ENCODE measurements at places on chromosomes 13 and 19. TPM values are rescaled to one million over a fixed set of nuclear protein-coding genes. Genes with fewer than 3 reads are reported as not detected.

Gene ALDH16A1
- total RNA-seq, result 67.8 TPM

Gene ZNF66
- total RNA-seq, result 5.0 TPM

DNA sequence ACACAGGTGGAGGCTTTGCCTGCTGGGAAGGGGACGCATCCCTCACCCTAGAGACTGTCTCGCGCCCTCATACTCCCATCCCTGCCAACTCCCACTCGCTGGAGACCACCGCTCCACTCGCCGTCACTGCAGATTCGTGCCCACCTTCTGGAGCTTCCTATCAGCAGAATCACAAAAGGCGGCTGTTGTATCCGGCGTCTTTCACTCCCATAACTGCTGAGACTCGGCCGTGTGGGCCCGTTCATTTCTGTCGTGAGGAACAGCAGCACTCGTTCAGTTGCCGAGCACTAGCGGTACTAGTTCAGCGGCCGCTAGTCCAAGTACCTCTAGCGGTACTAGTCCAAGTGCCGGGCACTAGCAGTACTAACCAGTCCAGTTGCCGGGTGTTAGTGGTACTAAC is 124.6 kb upstream of the MCF2L start:
- H3K27ac ChIP-seq, result no peak overlapping the region
- no peaks in the 10 kb centered on the region for H3K36me3 ChIP-seq
- no peak for DNase-seq
- H3K27me3 ChIP-seq, result no peaks in the 10 kb centered on the region

Gene IGFL1
- not detected for total RNA-seq

Gene SH2D3A
- 0.44 TPM for total RNA-seq

GRCh38 chr13:24997367-24997967 is 98.5 kb upstream of the PABPC3 start:
- H3K4me3 ChIP-seq, result no peak overlapping the region
- H3K27me3 ChIP-seq, result no peaks in the 10 kb centered on the region
- DNase-seq, result peak; percentile 67
- H3K4me1 ChIP-seq, result no peaks in the 10 kb centered on the region
- H3K27ac ChIP-seq, result no peak overlapping the region
- no peaks in the 10 kb centered on the region for H3K36me3 ChIP-seq

Gene HS6ST3
- total RNA-seq, result 0.21 TPM

DNA sequence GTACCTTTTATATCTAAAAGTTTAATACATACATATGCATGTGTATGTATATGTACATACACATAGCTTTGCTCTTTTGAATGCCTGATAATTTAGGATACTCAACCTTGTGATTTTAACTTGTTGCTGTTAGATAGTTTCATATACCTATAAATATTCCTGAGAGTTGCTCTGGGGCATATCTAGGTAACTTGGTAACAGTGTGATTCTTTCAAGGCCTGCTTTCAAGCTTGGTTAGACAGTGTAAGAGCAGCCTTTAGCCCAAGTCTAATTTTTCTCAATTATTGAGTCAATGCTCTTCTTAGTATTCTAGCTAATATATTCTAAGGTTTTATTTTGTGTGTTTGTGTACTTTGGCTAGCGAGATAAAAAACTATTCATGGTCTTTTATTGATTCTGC is 762.1 kb upstream of the MIR17HG start:
- H3K4me1 ChIP-seq, result no peaks in the 10 kb centered on the region
- no peaks in the 10 kb centered on the region for H3K27me3 ChIP-seq
- no peaks in the 10 kb centered on the region for H3K36me3 ChIP-seq
- no peak overlapping the region for H3K27ac ChIP-seq
- no peak overlapping the region for H3K4me3 ChIP-seq
- DNase-seq, result no peak

DNA sequence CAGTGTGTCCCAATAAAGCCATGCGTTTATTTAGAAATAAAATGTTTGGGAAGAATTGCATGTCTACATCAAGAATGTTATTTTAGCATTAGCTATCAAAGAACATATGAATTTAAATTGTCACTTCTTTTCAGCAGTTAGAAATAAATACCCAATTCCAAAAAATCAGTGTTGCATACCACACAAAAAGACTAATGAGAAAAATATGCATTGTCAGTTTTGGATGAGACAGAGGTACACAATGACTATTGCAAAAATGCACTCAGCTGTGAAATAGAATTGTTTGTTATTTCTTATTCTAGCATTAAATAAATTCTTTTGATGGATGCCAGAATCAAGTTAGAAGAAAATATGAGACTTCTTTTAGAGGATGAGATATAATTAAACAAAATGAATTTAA is 833.9 kb downstream of the SLITRK1 start:
- no peak overlapping the region for H3K27ac ChIP-seq
- H3K4me3 ChIP-seq, result no peak overlapping the region
- no peaks in the 10 kb centered on the region for H3K36me3 ChIP-seq
- H3K4me1 ChIP-seq, result no peaks in the 10 kb centered on the region
- no peaks in the 10 kb centered on the region for H3K27me3 ChIP-seq

DNA sequence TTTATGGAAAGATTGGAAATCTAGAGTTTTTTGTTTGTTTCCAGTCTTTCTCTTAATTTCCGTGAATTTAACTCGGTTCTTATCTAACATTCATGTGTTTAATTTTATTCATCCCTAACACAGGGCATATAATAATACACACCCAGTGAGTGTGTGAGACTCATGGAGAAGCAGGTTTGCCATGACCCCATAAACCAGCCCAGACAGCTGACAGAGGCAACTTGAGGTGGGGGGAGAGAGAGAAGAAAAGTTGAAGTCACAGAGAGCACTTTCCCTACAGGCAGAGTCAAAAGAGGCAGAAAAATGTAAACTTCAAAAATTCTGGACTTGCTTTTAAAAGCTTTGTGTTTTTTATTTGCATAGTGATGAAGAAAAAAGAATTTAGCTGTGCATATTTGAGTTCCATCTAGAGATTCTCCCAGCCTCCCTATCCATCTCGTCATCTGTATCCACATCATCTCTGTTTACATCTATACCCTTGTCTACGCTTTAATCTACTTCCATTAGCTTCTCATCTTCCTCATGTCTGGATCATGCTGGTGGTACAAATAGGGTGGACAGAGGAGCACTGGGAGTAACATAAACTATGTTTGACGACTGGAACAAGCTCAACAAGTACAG is 60.2 kb downstream of the THSD1 start:
- H3K4me3 ChIP-seq, result no peak overlapping the region
- peaks cover 7% of the 10 kb centered on the region for H3K4me1 ChIP-seq
- DNase-seq, result no peak
- no peaks in the 10 kb centered on the region for H3K36me3 ChIP-seq
- no peaks in the 10 kb centered on the region for H3K27me3 ChIP-seq

Gene GNG7
- 5.3 TPM for total RNA-seq

- no peak overlapping the region for H3K27ac ChIP-seq
- peaks cover 9% of the 10 kb centered on the region for H3K4me1 ChIP-seq
- no peaks in the 10 kb centered on the region for H3K36me3 ChIP-seq
- H3K4me3 ChIP-seq, result no peak overlapping the region
- peaks cover 31% of the 10 kb centered on the region for H3K27me3 ChIP-seq
Observed at GRCh38 chr19:29871143-29871542, 59.4 kb downstream of the CCNE1 start.

GRCh38 chr19:45809643-45810159 is 5.4 kb downstream of the RSPH6A start:
- DNase-seq, result no peak
- H3K27me3 ChIP-seq, result peaks cover 5% of the 10 kb centered on the region
- H3K36me3 ChIP-seq, result no peaks in the 10 kb centered on the region
- H3K4me3 ChIP-seq, result no peak overlapping the region

Data from tibial nerve (tissue), 4 donors.